NCI-H460 (cell line): ENCODE measurements at places on chromosomes 16 and 17.

GRCh38 chr16:85600078-85600477 is 13.0 kb upstream of the GSE1 start:
- DNase-seq = no peak

GRCh38 chr16:27867122-27868110 is 196.1 kb downstream of the GSG1L start:
- peak; percentile 54 for DNase-seq

- no peak for DNase-seq
Measured at GRCh38 chr17:17876959-17877528, 40.3 kb upstream of the SREBF1 start.

- no peak for DNase-seq
Measured at GRCh38 chr17:54426296-54426886, 474.3 kb upstream of the TOM1L1 start.

- DNase-seq = no peak
Measured at GRCh38 chr17:61536422-61536955, 54.5 kb downstream of the NACA2 start.

GRCh38 chr16:13638218-13638617 is 281.7 kb upstream of the ERCC4 start:
- no peak for DNase-seq

DNA sequence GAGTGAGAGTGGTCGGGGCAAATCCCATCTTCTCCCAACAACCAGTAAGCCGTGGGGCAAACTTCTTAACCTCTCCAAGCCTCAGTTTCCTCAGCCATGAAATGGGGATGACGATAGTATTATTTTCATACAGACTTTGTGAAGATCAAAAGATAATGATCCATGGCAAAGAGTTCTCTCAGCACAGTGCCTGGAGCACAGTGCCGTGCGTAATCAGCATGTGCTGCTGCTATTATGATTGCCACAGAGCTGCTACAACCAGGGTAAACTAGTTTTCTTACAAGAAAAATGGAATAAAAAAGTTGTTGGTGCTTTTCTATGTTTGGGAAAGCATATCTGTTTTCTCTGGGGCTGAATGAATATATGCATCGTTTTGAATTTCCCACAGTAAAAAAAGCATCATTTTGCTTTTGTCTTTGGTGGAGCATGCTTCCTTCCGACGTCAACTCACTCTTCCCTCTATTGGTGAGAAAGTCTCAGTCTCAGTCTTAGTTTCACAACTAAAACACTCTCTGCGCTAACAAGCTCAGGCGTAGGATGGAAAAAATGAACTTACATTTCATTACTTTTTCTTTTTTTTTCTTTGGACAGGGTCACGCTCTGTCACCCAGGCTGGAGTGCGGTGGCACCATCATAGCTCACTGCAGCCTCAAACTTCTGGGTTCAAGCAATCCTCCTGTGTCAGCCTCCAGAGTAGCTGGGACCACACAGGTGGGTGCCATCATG is 37.2 kb downstream of the CDK5R1 start:
- DNase-seq = no peak

- DNase-seq = no peak
Measured at GRCh38 chr17:1562176-1562643, 382 bp downstream of the PITPNA start.

DNA sequence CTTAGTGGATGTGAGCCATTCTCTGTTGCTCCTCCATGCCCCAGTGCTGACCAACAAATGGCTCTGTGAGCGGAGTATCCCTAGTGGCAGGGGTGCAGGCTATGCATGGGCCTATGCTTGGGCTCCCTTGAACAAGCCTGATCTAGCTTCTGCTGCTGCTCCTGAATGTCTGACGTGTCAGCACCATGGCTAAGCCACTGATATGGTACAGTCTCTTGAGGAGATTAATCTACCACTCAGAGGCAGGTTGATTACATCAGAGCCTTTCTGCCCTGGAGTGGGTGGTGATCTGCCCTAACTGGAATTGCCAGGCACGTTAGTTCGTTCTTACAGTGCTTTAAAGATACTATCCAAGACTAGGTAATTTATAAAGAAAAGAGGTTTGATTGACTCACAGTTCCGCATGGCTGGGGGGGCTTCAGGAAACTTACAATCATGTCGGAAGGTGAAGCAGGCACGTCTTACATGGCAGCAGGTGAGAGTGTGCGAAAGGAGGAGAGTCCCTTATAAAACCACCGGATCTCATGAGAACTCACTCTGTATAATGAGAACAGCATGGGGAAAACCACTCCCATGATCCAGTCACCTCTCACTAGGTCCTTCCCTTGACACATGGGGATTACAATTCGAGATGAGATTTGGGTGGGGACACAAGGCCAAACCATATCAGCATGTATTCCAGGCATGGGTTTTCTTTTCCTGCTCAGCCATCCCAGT is 41.5 kb upstream of the B4GALNT2 start:
- DNase-seq = no peak

- no peak for DNase-seq
Measured at GRCh38 chr16:31569360-31569717, 41.6 kb downstream of the AHSP start.

- no peak for DNase-seq
Measured at GRCh38 chr16:81837312-81837751, 58.2 kb downstream of the PLCG2 start.

DNA sequence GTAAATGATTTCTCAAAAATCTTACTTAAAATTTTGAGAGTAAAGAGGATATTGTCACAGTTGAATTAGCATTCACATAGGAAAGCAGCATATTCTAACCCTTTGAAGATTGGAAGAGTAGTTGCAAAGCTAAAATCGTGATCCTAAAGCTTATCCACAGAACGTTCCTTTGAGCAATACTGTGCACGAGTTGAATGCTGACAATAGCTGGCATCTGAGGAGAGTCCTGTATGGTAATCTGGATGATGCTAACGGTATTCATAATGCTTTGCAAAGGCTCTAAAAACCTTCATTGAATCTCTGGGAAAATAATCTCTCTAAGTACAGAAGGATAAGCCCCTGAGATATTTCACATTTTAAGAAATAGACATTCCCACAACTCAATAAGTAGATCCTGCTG is 354.6 kb downstream of the CDH8 start:
- DNase-seq = no peak

GRCh38 chr17:16398270-16399267 is 16.8 kb upstream of the TRPV2 start:
- no peak for DNase-seq

GRCh38 chr17:75832652-75833400 is 11.4 kb downstream of the UNC13D start:
- no peak for DNase-seq

GRCh38 chr17:64551461-64551860 is 44.7 kb downstream of the CEP95 start:
- DNase-seq = no peak

GRCh38 chr16:57979006-57979585 is 8.2 kb upstream of the CNGB1 start:
- DNase-seq = no peak

- no peak for DNase-seq
Measured at GRCh38 chr16:20122011-20122410, 48.3 kb upstream of the GPR139 start.
